Immature natural killer cell (primary cell): ENCODE measurements at places on chromosomes 7 and 10.

DNA sequence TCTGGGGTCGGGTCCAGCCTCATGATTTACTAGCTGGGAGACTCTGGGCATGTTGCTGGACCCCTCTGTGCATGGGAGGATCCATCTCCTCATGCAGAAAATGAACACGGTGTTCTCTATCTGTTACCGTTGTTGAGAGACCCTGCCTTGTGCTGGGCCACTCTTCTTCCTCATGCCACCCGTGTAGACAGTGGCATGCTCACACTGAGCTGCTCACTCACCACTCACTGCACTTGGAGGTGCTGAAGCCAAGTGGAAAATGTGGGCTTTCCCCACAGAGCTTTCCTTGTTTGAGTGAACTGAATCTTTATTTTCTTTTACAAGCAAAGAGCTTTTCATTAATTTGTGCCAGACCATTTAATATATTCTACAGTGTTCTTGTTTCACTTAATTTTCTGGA lies 77.5 kb upstream of the GDF10 start:
- no peak for DNase-seq

DNA sequence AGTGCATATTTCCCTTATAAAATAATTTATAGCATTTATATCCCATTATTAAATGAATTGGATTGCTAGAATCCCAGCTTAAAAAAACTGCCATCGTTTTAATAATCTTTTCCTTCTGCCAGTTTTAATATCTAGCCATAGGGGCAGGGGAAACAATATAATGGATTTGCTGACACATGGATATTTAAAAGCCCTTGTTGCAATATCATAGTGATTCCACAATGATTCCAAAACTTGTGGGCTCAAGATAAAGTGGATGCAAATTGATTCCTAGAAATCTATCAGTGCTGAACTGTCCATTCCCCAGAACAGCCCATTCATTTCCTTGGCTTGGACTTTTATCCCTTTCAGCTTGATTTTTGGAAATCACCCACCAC lies 2.6 kb downstream of the CPA2 start:
- DNase-seq: no peak

GRCh38 chr7:47739301-47739875 lies 157.5 kb upstream of the TNS3 start:
- no peak for DNase-seq

DNA sequence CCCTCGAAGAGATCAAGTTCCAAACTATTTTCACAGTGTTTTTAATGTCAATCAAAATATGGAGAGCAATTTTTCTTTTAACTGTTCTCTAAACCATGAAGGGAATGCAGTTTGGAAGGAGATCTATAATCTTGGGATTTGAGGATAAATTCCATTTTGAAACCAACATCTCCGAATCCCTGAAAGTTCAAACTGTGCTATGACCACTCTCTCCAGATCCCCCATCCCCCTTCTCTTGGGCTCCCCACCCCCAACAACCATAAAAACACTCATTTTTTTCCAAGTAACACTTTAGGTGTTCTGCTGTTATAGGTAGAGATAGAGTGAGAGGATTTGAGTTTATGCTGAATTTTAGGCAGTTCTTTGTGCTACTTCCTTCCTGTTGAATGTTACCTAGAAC lies 1.7 kb downstream of the CALD1 start:
- no peak for DNase-seq

- no peak for DNase-seq
These were observed 2.0 kb upstream of the GTPBP4 start for GRCh38 chr10:986137-986825.

- no peak for DNase-seq
These were observed 202.4 kb downstream of the ELFN1 start for GRCh38 chr7:1872191-1873069.

- no peak for DNase-seq
These were observed 180.3 kb upstream of the TNS3 start for GRCh38 chr7:47762207-47762606.

DNA sequence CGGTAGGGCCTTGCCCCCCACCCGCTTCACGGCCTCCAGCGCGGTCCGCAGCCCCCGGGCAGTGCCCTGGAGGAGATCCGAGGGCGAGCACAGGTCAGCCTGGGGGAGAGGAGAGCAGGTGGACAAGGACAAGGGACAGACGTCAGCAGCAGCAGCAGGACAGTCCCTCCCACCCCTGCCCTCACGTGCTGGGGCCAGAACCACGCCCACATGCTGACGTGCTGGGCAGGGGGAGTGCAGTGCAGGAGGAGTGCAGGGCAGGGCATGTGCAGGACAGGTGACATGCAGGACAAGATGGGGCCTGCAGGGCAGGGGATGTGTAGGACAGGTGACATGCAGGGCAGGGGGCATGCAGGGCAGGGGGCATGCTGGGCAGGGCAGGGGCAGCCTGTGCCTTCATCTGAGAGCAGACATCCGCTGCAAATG lies 1.5 kb upstream of the SAP25 start:
- DNase-seq: no peak

- DNase-seq: no peak
These were observed 3.7 kb upstream of the NANOS1 start for GRCh38 chr10:119025776-119026175.

GRCh38 chr7:22339725-22340390 lies 17.1 kb downstream of the RAPGEF5 start:
- DNase-seq: no peak

GRCh38 chr7:31747553-31747952 lies 60.5 kb downstream of the PPP1R17 start:
- no peak for DNase-seq
